Erythroblast (primary cell): ENCODE measurements at places on chromosomes 2 and 18.
A peak's percentile ranks its signal among the peaks of the same experiment; 100 is the strongest.

DNA sequence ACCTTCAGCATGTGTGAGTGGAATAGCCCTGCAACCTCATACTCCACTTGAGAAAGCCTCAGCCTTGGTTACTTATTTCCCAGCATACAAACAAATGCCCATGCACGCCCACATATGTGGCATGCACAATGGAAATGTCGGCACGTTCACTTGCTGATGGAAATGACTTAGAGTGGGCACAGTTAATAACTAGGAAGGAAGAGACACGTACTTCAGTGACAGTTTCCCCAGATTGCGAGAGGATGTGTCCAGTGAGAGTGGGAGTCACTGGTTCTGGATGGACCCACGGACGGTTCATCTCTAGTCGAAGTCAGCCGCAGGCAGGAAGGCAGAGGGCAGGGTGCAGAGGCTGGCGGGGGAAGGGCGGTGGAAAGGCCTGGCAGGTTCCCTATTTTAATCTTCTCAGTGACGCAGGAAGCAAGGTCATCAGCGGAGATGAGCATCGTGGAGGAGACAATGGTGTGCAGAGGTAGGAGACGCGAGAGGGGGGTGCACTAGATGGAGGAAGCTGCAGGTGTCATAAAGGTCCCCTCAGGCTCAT is 350.7 kb upstream of the MYT1L start:
- no peak for DNase-seq

GRCh38 chr2:65549257-65549627 is 116.8 kb upstream of the SPRED2 start:
- no peak for DNase-seq

- DNase-seq: no peak
These were observed 135.1 kb upstream of the ID2 start for GRCh38 chr2:8546612-8547283.

GRCh38 chr2:217993138-217993537 is 9.7 kb downstream of the TNS1 start:
- no peak for DNase-seq

DNA sequence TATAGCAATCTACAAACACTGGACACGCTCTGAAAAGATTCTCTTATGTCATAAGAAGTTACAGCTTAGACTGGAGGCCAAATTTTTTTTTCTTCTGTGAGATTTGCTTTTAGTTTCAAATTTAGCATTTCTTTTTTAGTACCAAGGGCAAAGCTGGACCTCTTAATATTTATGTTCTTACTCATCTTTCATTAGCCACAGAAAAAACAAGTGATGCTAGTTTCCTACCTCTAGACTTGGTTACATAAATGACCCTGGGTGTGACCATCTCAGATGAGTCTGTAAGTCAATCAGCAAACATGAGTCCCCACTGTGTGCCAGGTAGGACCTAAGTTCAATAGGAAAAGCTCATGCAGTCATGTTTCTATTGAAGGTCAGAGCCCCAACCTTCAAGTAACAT is 94.4 kb downstream of the MEP1B start:
- DNase-seq: no peak

GRCh38 chr2:37566517-37566981 is 104.9 kb downstream of the CDC42EP3 start:
- no peak for DNase-seq

DNA sequence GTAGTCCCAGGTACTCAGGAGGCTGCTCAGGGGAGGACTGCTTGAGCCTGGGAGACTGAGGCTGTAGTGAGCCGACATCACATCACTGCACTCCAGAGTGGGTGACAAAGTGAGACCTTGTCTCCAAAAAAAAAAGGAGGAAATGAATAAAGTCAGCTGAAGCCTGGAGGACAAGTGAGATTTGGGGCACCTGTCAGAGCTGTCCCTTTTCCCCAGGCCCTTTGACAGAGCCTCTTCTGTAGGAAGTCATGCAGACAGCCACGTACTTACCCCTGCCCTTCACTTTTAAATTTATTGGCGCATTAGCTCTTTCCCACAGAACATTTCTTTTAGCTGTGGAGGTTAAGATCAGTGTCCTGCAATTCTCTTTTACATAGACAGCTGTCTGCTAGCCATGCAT is 151.0 kb upstream of the DNMT3A start:
- DNase-seq: no peak

DNA sequence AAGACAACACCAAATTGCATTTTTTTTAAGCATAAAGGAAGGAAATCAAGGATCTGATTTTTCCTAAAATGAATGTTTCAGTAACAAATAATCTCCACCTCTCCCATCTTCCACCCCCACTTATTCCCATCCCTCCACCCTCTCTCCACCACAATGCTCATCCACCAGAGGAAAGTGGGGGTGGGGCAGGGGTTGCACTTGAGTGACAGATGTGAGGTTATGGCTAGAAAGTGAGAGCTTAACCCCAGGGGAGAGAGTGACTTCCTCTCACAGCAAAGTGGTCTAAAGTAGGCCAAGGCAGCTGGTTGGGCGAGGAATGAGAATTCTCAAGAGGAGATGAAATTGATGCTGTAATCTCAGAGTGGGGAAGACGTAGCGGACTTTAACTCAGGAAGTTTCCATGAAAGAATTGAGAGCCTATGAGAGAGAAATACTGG is 104.7 kb downstream of the HNRNPLL start:
- no peak for DNase-seq

DNA sequence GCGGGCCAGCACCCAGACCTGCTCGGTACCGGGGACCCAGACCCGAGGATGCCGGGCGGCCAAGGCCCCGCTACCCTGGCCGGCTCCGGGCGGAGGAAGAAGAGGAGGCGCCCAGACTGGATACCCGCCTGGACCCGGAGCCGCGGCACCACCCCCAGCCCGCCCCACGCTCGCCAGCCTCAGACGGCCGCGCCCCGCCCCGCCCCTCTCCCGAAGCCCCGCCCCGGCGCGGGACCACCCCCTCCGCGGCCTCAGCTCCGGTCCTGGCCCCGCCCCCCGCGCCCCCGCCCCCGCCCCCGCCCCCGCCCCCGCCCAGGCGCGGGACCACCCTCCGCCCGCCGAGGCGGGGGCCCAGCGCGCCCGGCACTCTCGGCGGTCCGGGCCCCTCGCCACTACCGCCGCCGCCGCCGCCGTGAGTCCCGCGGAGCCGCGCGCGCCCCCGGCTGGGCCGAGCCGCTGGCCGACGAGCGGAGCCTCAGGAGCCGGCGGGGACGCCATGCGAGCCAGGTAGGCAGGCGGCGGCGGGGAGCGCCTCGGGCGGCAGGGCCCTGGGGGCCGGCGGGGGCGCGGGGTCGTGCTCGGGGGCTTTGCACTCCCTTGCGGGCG is at the start of gene SH3BP4:
SH3BP4 (plus strand) TSS at position 354 of the 606 bp plus-strand sequence. CDS start 82,986 bp downstream, outside the sequence.
- DNase-seq: peak; percentile 45

DNA sequence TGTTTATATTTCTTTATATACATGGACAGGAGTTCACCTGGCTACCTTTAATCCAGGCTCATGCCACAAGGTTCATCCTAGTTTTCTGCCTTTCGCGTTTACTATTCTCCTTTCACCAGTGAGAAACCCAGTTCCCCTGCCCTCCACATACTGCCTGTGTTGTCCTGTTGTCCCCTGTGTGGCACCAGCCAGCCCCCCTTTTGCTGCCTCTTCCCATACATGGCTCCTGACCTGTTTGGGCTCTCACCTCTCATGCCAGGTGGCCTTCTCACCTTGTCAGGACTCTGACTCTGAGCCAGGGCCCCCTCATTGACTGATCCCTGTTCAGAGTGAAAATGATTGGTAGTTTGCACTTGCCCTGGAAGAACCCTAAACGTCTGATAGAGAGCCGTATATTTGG is 13.6 kb downstream of the ASB1 start:
- DNase-seq: no peak

- DNase-seq: no peak
These were observed 78.1 kb upstream of the TMEM178A start for GRCh38 chr2:39587641-39588040.

GRCh38 chr2:24766609-24767008 is 26.6 kb downstream of the PTRHD1 start:
- no peak for DNase-seq

DNA sequence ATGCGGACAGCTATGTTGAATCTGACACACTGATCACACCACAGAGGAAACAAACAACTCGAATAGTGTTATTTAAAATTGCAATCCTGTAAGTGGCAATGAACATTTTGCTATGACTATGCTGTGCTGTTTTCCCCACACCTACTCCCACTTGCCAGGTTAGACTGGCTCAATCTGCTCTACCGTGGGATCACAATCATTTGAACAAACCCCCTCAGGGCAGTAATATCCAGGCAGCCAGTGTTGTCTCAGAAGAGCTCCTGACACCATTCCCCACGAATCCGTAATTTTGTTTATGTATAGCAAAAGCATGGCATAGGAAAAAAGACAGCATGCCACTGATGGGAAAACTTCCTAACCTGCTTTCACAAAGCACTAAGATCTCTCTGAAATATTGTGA is 284.3 kb downstream of the ERBB4 start:
- DNase-seq: no peak

DNA sequence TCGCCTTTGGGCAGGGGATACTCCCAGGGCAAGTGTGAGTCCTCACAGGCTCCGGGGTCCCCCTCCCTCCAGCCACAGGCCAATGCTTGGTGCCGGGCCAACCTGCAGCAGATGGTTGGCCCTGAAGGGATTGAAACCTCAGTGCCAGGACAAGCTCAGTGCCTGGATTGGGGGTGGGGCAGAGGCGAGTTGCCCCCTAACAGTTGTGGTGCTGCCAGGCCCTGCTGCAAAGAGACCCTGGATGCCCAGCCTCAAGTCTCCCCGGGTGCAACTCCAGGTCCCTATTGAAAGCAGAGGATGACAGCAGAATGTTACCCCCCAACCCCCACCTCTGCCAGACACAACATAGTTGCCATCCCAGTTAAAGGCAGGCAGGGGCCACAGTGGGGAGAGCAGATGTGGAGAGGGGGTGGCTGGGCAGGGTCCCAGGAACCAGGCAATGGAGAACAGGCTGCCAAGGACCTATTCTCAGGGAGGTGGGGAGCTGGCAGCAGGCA is 9.5 kb upstream of the RNF103 start:
- no peak for DNase-seq

- no peak for DNase-seq
These were observed 115.1 kb downstream of the UBE2E3 start for GRCh38 chr2:181095486-181095885.

DNA sequence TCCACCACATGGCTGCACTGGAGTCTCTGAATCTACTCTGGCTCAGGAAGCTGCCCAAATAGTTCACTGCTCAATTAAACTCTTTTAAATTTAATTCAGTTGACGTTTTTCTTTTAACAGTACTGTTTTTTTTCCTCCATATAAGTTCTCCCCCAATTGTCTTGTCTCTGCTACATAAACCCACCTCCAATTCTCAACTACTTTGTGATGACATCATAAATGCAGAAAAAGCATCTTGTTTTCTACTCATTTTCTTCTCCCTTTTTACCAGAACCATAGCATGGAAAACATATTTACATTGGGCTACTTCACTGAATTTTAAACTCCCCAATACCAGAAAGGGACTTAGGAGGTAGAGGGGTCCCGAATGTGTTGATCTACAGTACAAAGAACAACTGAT is 270.4 kb downstream of the GPD2 start:
- no peak for DNase-seq

- DNase-seq: no peak
These were observed 76.6 kb downstream of the SMIM21 start for GRCh38 chr18:75350857-75351256.

GRCh38 chr2:112889976-112890375 is 21.0 kb upstream of the IL37 start:
- DNase-seq: no peak

- DNase-seq: no peak
These were observed 68.6 kb downstream of the GALNT3 start for GRCh38 chr2:165725421-165725820.

DNA sequence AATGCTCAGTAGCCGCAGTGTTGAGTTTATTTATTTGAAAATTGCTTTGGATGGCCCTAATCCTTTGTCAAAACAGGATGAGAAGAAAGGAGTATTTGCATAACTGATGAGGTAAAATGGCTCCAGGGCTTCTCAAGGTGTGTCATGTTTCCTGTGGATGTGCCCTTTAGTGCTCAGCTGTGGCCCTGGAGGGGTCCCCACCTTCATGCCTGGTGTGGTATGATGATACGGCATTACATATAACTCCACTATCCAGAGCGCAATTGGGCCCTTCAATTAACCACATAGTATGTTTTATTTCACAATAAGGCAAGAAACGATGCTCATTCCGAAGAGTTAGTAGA is 39.8 kb upstream of the TMEM178A start:
- DNase-seq: no peak

DNA sequence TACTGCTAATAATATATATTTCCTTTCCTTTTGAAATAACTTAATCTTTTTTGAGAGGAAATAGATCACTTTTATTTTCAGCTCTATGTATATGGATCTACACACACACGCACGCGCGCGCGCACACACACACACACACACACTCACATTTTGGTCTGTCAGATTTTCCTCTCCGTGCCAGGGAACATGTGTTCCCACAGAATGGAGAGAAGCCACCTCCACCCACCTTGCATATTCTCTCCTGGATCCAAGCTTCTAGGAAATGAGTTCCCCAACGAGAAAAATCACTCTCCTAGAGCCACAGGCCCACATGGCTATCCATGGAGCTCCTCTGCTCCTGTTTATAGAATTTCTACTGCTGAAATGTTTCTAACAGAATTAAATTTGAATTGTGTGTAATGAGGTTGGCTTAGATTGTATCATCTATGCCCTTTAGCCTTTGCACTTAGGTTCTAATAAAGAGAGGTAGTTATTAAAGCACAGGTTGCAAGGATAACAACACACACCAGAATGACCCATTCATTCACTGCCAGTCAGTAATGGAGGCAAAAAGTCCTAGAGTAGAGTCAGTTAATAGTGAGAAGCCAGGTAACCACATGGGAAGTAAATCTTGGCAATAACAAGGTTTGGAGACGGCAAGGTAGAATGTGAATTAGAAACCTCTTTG is 19.7 kb downstream of the IFIH1 start:
- DNase-seq: no peak

DNA sequence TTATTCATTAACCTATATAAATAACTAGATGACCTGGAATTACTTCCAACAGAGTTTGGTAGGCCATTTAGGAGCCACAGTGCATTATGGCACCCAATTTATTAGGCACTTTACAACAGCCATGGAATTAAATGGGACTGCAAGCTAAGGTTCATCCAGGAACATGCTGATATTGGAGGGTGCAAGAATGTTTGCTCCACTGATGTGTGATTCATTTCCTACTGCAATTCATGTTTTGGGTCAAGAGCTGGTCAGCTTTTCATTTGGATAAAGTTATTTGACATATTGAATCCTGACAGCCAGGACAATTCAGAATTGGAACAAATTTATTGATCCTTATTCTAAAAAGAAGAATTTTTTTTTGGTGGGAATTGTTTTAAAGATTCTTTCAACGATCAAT is 11.8 kb upstream of the LYPD1 start:
- no peak for DNase-seq

GRCh38 chr2:69086466-69086865 is 73.5 kb downstream of the ANTXR1 start:
- DNase-seq: no peak

GRCh38 chr2:235149736-235150135 is 197.9 kb downstream of the SH3BP4 start:
- DNase-seq: no peak
